B cell (primary cell): ENCODE measurements at places on chromosomes 7 and 10. TPM values are rescaled to one million over a fixed set of nuclear protein-coding genes. Genes with fewer than 3 reads are reported as not detected.

Gene CHCHD3
- polyA plus RNA-seq, result 20.0 and 20.1 TPM in 2 replicates

Gene TCF7L2
- polyA plus RNA-seq, result 0.48 and 1.0 TPM in 2 replicates

Gene SPDYE2
- 0.07 TPM in 1 of 2 replicates, not detected in the other for polyA plus RNA-seq

Gene PRDX3
- polyA plus RNA-seq, result 16.7 and 18.0 TPM in 2 replicates

Gene OR2A1
- polyA plus RNA-seq, result 0.31 and 0.52 TPM in 2 replicates

Gene WNT8B
- polyA plus RNA-seq, result 0.06 TPM in 1 of 2 replicates, not detected in the other

Gene FAM237B
- not detected in 2 replicates for polyA plus RNA-seq

Gene MAGI2
- polyA plus RNA-seq, result 0.16 and 0.20 TPM in 2 replicates

Gene DGKI
- polyA plus RNA-seq, result not detected in 2 replicates

Gene TMEM270
- polyA plus RNA-seq, result not detected in 2 replicates

Gene CNTNAP2
- polyA plus RNA-seq, result 0.59 and 16.6 TPM in 2 replicates

Gene OPN1SW
- polyA plus RNA-seq, result not detected in 2 replicates

Gene MGMT
- 12.2 and 16.6 TPM in 2 replicates for polyA plus RNA-seq

Gene PDZD7
- polyA plus RNA-seq, result 0.61 and 0.64 TPM in 2 replicates

Gene TSPAN33
- polyA plus RNA-seq, result 111 and 138 TPM in 2 replicates

Gene DLX6
- polyA plus RNA-seq, result not detected in 2 replicates

Gene FOXP2
- not detected in 2 replicates for polyA plus RNA-seq

Gene TWIST1
- not detected in 2 replicates for polyA plus RNA-seq

Gene IL6
- polyA plus RNA-seq, result 222 and 341 TPM in 2 replicates

Gene GRB10
- 0.04 TPM in 1 of 2 replicates, not detected in the other for polyA plus RNA-seq

Gene ACBD7
- 0.09 and 0.35 TPM in 2 replicates for polyA plus RNA-seq

Gene CDH23
- polyA plus RNA-seq, result 0.89 and 2.5 TPM in 2 replicates

Gene SEMA3A
- polyA plus RNA-seq, result not detected in 2 replicates

Gene CNNM2
- 5.9 and 6.6 TPM in 2 replicates for polyA plus RNA-seq

Gene GNB2
- 211 and 221 TPM in 2 replicates for polyA plus RNA-seq

Gene FAM24B
- 23.0 and 23.4 TPM in 2 replicates for polyA plus RNA-seq

Gene TMEM176A
- 0.22 and 1.1 TPM in 2 replicates for polyA plus RNA-seq

Gene SKIDA1
- polyA plus RNA-seq, result 0.06 TPM in 1 of 2 replicates, not detected in the other

Gene ABCA13
- polyA plus RNA-seq, result not detected in 2 replicates

Gene PTF1A
- not detected in 2 replicates for polyA plus RNA-seq

Gene HMX3
- polyA plus RNA-seq, result not detected in 2 replicates

Gene GIMAP6
- 0.45 and 0.98 TPM in 2 replicates for polyA plus RNA-seq

Gene PAPOLB
- not detected in 2 replicates for polyA plus RNA-seq

Gene MDH2
- 49.1 and 76.9 TPM in 2 replicates for polyA plus RNA-seq

Gene CPVL
- polyA plus RNA-seq, result 1.3 and 2.6 TPM in 2 replicates

Gene WIPF3
- polyA plus RNA-seq, result not detected in 2 replicates

Gene PTPRE
- 6.6 and 11.9 TPM in 2 replicates for polyA plus RNA-seq
